Activated T-helper 2 cell treated with anti-CD3 and anti-CD28 coated beads, Interferon-gamma antibody, Interleukin-2, Interleukin-4, amounts not matched to agents 10 μg/mL and 5 μg/mL and 100 μg/mL, durations not matched to agents 14 hours and 24 hours and 36 hours (primary cell): ENCODE measurements at places on chromosomes 11 and 22.
A peak's percentile ranks its signal among the peaks of the same experiment; 100 is the strongest.

DNA sequence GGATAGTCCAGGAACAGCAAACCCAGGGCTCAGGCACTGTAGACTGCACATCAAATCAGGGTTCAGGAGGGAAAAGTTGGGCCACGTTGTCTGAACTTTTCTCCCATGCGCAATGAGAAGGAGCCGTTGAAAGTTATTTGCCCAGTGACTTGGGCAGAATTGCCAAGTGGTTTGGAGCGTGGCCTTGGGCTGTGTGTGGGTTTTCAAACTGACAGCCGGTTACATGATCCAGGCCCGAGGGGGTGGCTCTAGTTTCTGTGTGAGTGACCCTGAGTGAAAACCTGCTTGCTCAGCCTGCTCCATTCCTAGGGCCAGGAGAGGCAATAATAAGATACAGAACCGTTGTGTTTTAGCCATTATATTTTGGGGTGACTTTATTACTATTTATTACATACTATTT lies 20.3 kb downstream of the MB start:
- no peak for DNase-seq

DNA sequence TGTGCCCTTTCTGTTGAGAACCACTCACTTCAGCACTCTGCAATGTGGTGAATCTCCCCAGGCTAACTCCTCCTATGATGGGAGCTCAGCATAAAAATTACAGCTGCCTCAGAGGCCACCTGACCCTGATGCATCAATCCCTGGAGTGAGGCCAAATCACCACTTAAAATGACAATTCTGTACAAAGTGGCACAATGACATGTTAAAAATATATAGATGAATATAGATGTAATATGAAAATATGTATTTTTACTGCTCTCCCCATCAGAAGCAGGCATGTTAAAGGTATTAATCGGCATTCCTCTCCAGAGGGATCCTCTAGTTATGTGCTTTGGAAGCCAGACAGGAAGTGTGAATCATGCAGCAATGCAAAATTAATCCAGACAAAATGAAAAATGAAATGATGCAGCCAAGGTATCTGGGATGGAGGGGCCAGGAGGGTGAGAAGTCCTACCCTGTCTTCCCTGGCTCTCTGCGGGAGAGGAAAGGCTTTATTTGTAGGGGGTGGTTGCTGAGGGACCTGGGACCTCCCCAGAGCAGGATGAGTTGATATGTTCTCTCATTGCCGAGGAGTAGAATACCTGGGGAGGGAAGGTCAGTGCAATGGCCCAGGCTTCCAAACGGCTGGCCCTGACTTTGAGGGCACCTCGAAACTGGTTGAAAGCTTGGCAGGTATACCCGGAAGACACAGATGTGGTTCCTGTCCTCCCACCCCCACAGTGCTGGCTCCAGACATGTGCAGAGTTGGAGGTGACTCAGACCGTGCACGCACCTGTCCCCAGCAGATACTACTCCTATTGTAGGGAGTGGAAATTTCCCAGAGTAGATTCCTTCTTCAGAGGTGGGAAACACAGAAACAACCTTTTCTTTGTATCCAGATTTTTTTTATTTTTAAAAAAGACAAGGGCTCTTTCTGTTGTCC lies 347.9 kb upstream of the NCAM1 start:
- no peak for DNase-seq

DNA sequence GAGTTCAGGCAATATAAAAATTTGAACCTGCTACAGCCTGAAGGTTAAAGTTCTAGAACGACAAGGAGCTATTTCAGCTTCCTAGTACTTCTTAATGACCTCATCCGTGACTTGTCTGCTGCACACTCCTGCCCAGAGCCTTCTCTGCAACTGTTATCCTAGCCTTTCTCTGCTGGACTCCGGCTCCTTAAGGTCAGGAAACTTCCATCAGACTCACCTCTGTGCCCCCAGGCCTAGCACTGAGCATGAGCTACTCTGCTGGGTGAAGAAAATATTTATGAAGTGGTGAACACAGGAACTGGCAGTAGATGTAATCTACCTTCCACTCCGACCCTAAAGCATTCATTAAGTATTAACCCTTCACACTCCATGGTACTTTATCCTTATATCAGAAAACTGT lies 18.4 kb downstream of the CSNK2A3 start:
- no peak for DNase-seq

GRCh38 chr11:111960916-111961315 lies 23.8 kb downstream of the DIXDC1 start:
- no peak for DNase-seq

- DNase-seq = peak; percentile 24
These were observed 101.1 kb upstream of the SLC22A12 start for GRCh38 chr11:64489831-64490441.
